ENCODE measurements at places on chromosomes 11 and 22.

DNA sequence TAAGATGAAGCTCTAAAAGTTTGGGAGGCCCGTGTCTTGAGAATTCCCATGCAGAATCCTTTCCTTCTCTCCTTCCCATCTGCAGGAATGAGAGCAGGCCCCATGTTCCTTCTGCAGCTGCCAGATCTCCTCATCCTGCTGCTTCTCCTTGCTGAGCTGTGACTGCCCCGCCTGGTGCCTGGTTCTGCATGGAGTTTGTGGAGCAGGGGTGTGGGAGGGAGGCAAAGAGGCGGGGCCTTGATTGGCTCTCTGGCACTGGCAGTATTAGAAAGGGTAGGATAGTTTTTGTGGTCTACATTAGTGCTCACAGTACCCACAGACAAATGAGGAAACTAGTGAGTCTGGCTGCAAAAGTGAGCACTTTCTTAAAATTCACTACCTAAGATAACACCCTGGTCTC is 91.1 kb upstream of the CLPB start:
- DNase-seq = no peak

DNA sequence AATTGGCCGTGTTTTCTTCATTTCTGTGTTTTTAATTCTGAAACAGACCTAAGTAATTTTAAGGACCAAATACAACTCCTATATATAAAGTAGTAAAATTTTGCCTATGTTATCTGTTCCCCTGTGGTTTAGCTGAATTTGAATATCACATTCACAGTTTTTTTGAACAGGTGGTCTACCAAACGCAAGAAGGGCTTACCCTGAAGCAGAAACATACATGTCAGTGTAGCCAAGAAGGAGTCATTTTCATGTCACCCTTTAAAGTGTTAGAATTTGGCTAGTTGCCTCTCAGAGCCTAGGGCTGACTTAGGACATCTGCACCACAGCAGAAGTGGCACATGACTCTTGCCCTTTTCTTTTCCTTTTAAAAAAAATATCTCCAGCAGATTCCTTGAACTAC is 34.3 kb downstream of the MYBPC3 start:
- DNase-seq = no peak

DNA sequence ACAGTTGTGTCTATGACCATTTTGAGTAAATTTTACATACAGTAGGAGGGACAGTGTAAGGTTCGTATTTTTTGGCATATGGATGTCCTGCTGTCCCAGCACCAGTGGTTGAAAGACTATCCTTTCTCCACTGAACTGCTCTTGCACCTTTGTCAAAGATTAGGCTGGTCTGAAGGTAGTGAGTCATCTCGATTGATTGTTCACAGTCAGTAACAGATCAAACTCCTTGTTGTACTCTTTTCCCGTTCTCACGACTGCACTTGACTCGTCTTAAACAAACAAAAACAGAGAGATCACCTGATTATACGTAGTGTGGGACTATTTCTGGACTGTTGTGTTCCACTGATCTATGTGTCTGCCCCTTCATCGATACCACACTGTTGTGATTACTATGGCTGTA is 77.1 kb downstream of the DGCR2 start:
- no peak for DNase-seq

DNA sequence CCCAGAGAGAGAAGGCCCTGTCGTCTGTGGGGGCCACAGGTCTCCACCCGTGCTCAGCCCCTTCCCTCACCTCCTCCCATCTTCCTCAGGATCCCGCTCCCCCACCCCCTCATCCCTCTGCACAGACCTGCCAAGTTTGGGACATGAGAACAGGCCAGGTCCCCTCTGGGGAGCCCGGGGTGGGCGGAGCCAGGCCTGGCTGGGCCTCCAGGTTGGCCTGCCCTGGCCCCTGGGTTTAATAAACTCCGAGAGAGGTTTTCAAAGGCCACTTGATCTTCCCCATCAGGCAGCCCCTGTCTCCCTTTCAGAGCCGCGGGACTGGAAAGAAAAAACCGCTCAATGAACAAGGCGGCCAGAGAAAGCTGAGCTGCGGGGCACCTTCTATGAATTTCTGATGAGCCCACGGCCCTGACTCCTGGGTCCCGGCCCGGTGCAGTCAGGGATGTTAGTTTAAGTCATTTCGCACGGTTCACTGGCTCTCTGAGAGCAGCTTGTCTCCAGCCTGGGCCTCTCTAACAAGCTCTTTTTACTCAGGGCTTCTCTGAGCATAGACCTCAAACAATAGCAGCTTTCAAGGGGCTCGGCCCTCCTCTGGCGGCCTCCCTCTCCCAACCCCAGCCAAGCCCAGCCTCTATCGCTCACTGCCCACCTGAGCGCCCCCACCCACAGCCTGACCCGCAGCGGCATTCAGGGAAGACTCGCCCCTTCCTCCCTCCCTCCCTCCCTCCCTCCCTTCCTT is 64.8 kb downstream of the RPUSD4 start:
- no peak for DNase-seq

- no peak for DNase-seq
Observed at GRCh38 chr11:45501392-45502225, 163.8 kb downstream of the CHST1 start.

DNA sequence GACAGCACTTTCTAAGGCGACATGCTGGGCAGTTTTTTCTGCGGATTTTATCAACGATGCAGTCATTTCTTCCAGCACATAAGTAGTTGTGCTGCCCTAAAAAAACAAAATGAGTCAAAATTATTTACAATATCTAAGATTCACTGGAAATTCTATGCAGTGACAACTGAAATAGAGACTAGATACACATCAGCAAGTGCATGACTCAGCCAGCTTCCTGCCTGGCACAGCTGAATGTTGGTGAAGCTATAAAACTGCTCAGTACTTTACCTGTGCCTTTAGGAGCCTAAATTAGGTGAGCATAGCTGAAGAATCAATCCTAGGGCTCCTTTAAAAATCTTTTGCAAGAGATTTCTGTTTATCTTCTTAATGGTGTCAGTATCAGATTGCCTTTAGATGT is 37.8 kb downstream of the PGR start:
- no peak for DNase-seq

DNA sequence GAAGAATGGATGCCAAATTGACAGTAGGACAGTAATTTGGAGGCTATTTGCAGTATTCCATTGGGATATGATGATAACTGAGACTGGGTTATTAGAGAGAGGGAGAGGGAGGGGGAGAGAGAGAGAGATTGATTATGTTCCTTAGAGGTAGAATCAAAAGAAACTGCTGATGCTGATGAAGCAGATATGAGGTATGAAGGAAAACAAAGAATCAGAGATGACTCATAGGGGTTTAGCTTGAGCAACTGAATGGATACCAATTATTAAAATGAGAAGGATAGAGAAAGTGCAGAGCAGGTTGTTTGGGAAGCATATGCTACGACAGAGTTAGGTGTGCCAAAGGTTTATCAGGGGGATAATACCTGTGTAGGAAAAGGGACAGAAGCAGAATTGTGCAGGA is 12.8 kb upstream of the NUCB2 start:
- DNase-seq = no peak

DNA sequence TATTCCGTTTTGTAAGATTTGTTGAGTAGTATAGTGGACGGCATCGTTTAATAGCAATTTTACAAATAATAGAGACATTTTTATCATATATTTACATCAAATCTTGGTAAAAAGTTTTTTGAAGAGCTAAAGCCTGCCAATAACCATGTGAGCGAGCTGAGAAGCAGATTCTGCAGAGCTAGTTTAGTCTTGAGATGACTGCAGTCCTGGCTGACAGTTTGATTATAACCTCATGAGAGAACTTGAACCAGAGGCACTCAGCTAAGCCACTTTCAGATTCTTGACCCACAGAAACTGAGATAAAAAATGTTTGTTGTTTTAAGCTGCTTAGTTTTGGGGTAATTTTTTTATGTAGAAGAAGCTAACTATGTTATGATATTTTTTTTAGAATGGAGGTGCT is 78.9 kb downstream of the PDE3B start:
- DNase-seq = no peak

- DNase-seq = no peak
Observed at GRCh38 chr11:122305426-122306320, 189.7 kb upstream of the BLID start.

- no peak for DNase-seq
Observed at GRCh38 chr11:76371170-76371569, 9.8 kb downstream of the THAP12 start.

DNA sequence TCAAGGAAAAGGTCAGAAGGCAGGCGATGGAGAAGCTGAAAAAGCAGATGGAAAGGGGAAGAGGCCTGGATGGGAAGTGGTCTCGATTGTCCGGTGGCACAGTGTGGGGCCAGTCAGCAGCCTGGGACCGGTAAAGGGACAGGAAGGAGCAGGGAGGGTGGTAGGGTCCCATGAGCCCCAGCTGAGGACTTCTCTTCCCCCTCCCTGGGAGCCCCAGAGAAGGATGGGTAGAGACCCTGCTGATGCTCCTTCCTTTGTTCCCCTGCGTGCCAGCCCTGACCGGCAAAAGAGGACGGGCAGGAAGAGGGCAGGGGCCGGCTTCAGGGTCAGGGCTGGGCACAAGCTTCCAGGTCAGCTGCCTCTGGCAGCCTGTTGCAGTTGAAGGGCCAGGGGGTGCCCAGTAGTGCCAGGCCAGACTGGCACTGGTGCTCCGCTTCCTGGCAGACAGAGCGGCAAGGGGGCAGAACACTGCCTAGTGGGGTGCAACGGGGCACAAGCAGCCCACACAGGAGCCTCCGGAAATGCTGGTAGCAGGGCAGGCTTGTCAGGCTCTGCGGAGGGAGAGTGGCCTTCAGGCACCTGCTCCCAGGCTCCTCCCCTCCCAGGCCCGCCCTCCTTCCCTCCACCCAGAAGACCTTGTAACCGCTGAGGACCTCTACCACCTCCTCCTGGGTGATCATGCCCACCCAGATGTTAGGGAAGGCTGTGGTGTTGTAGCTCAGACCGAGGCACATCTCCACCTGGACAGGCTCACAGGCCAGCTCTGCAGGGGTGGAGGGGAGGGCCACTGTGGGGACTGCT is 739 bp upstream of the C1QTNF5 start:
- no peak for DNase-seq

GRCh38 chr11:102591160-102591718 is 33.9 kb downstream of the MMP20 start:
- DNase-seq = no peak

DNA sequence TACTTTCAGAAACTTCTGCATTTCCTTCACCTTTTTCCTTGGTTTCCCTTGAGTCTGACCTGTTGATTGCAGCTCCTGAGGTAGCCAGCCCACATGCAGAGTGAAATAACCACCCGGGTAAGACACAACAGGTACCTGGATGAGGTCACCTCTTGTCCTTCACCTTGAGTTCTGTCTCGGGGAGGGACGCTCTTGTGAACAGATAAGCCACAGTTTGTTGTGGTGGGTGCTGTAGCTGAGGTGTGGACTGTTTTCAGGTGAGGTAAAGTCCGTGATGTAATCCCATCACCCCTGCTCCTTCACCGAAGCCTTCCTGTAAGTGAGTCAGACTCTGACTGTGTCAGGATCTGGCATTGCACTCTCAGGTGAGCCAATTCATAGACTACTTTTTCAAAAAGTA is 183.1 kb downstream of the NAV2 start:
- DNase-seq = no peak

GRCh38 chr11:66279092-66279734 is 1.2 kb downstream of the CNIH2 start:
- DNase-seq = no peak

GRCh38 chr11:70105755-70106571 is 27.8 kb downstream of the ANO1 start:
- no peak for DNase-seq

All from CD4-positive, alpha-beta T cell treated with Interleukin-6 at 100 ng/mL for 8 hours (primary cell).